ENCODE measurements at places on chromosomes 2 and 18.

DNA sequence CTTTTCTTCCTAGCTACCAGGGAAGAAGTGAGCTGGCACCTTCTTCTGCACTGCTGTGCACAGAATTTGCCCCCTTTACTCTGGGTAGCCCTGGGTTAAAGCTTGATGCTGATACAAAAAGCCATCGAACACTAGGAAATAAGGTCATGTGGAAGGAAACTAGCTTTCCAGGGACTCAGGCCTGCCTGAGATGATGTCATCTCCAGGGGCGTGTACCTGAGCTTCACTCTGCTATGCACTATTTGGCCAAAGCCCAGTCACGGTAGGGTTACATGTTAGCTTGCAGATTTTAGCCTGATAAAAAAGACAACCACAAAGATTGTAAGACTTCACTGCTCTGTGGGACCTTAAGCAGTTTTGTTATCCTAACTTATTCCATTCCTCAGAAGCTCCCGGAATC is 20.4 kb downstream of the EDAR start:
- DNase-seq: no peak

- DNase-seq: no peak
Observed at GRCh38 chr2:209322041-209322440, 101.8 kb upstream of the MAP2 start.

DNA sequence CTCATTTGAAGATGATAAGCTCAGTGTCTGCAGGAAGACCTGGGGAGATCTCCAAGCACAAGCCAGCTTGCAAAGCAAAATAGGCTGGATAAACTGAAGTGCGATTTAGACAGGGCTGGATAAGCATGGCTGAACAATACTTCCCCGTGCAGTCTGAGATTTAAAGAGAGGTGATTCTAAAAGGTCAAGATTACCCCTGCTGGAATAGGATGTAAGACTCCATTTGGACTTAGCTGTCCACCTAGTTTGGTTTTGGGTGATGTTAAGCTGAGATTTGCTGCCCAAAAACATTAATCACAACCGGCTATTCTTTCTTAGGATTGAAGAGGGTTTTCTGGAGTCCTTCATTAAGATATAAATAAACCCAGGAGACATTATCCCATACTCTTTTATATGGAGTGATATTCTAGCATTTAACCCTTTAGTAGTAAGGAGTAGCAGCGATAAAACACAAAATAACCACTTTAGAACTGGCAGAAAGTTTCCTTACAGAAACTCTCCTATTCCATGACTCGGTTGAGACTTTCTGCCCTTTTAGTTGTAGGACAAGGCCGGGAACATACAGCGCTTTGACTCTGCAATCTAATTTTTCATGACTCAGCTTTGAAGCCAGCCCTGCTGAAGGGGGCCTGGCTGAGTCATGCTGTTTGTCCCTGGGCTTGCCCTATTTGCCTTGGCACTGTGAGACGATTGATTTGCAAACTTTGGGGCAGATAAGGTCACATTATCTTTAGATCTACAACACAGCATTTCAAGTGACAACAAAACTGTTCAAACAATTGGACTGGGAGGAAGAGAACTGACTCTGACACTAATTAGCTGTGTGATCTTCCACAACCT is 238.2 kb downstream of the GCA start:
- no peak for DNase-seq

- DNase-seq: no peak
Observed at GRCh38 chr18:77074431-77074830, 58.2 kb downstream of the MBP start.

GRCh38 chr2:185152186-185152585 is 553.9 kb downstream of the ZNF804A start:
- DNase-seq: no peak

GRCh38 chr2:216083464-216084281 is 2.0 kb downstream of the TMEM169 start:
- DNase-seq: no peak

- DNase-seq: no peak
Observed at GRCh38 chr2:149544692-149545091, 42.9 kb downstream of the MMADHC start.

Measured in activated naive CD8-positive, alpha-beta T cell treated with anti-CD3 and anti-CD28 coated beads, Interleukin-2, amount 10 ng/mL, durations not matched to agents 7 days and 5 days (primary cell).